ENCODE measurements at places on chromosomes 11 and 22.

DNA sequence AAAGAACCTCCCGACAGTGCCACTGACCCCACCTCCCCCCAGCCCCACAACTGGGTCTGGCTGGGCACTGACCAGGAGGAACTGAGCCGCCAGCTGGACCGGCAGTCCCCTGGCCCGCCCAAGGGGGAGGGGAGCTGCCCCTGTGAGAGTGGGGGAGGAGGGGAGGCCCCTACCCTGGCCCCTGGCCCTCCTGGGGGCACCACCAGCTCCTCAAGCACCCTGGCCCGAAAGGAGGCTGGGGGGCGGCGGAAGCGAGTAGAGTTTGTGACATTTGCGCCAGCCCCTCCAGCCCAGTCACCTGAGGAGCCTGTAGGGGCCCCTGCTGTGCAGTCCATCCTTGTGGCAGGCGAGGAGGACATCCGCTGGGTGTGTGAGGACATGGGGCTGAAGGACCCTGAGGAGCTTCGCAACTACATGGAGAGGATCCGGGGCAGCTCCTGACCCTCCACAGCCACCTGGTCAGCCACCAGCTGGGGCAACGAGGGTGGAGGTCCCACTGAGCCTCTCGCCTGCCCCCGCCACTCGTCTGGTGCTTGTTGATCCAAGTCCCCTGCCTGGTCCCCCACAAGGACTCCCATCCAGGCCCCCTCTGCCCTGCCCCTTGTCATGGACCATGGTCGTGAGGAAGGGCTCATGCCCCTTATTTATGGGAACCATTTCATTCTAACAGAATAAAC is 12.3 kb downstream of the TMEM132A start:
- DNase-seq, result no peak

DNA sequence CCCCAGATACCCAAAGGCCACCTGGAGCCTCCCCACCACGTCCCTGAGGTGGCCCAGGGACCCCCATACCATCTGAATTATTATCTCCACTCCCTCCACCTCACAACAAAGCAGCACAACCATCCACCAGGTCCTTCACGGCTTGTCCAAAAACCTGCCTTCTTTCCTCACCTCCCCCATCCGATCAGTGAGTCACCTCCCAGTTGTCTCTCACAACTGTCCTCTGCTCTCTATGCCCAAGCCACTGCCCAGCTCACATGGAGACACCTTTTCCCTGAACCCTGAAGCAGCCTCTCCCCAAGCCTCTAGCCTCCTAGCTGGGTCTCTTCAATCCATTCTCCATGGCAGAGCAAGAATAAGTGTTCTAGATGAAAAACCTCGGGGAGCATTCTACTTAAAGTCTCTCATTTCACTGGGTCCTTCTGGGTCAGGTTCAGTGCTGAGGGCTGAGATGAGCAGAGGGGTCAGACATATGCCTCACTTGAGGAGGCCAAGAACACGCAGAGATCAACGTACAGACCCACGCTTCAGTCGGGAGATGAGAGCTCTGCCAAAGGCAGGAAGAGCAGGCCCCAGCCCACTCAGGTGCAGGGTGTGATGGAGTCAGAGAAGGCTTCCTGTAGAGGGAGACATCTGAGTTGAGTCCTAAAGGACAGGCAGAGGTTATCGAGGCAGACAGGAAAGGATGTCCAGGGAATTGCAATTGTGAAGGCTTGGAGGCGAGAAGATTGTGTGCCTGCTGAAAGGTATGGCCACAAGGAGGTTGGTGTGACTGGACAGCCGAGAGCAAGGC is 74.7 kb downstream of the PDE2A start:
- no peak for DNase-seq

DNA sequence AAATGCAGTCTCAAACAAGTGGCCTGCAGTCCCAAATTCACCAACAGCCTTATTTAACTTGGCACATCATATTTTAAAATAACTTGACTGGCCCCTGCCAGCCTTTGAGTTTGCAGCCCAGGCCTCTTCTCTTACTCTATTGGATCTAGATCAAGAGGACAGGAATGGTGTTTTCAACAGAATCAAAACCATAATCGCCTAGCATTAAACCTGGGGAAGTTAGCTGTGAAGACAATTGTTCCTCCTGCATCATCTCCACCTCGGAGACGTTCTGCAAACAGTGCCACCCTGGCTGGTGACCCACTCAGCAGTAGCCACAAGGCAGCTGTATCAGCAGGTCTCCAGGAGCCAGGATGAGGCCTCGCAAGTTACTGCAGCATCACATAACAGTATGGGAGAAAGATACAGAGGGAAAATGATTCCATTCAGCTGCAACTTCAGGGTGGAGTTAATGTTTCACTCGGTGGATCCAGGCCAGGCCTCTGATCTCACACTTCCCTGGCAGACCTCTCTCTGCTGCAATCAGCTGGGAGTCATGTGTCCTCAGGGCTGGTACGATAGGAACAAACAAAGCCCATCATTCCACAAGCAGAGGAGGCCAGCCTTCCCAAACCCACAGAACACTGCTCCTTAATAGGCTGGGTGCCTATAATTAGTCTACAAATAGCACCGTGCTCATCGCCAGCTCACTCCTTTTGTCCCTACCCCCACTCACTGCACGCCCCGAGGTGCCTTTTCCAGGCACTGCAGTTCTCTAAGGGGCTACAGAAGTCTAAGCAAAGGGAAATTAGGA is 18.6 kb upstream of the SCN2B start:
- DNase-seq, result no peak

- no peak for DNase-seq
Measured at GRCh38 chr11:7573558-7574296, 59.9 kb downstream of the PPFIBP2 start.

DNA sequence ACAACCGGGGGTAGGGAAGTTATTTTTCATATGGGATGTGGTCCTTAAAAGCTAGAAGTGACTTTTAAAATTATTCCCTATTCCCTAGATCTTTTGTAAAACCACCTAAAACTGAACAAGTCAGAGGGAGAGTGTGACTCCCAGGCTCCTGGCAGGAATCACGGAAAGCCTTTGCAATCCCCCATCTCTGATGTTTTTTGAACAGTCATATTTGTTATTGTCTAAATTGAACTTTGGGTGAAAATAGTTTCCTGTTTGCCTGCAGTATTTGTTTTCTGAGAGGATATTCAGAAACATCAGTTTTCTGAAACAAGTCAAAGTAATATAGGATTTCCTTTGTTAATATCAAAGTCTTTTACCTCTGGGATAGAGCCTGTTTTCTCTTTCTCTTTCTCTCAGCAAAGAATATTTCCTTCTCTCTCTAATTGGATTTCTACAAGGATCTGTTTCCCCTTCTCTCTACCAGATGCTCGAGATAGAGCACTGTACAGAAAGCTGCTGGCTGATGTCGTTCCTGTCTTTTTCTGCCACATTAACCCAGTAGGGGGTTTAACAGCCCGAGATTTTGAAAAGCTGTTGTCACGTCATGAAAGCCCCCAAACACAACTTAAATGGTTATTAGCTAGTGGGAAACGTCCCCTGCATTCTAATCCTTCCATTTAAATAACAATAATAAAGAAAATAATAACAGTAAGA is 132.2 kb upstream of the PITPNB start:
- no peak for DNase-seq

- no peak for DNase-seq
Measured at GRCh38 chr11:73390601-73391565, 14.7 kb downstream of the RELT start.

DNA sequence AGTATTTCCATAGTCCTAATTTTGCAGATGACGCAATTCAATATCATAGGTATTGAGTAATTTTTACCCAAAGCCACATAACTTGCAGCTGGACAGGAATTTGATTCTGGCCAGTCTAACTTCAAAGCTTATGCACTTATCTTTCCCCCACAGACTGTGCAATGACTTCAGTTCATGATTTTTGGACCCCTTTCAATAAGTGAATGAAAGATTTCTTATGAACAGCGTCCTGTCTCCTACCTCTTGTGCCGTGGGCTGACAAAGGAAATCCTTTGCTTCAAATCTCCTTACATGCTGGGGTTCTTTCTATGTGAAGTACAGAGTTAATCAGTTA is 217.7 kb upstream of the KIRREL3 start:
- DNase-seq, result no peak

DNA sequence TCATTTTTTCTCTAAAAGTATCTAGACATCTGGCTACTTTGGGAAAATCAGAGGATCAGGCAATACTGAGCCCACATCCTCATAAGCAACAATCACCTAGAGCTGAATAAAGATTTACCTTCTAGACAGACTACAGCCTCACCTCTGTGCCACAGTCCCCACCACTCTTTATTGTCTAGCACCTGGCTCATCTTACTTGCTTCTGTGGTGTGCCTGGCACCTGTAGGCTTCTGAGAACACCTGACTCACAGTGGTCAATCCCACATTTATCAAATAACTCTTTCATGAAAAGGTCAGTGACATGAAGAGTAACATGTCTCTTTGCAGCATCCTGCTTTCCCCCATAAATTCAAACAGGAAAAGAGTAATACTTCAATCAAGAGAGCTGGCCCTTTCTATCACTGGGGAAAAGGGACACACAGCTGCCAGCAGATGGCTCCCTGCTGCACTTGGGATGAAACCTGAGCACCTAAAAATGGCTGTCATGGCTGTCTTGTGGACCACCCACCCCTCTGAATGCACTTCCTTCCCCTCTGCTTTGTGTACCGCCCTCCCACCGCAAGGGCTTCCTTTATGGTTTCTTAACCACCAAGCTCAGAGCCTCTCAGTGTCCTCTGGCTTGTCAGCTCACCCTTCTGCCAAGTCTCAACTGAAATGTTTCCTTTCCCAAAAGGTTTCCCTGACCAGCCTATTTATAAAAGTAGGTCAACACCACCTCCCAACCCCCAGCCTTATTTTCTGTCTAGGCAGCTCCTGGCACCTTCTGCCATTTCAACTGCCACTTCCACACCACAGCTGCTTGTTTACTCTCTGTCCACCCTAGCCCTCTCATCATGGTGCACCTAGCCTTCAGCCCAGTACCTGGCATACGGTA is 9.3 kb downstream of the TFIP11 start:
- peak; percentile 32 for DNase-seq

- DNase-seq, result no peak
Measured at GRCh38 chr11:65435411-65435931, 12.9 kb downstream of the NEAT1 start.

DNA sequence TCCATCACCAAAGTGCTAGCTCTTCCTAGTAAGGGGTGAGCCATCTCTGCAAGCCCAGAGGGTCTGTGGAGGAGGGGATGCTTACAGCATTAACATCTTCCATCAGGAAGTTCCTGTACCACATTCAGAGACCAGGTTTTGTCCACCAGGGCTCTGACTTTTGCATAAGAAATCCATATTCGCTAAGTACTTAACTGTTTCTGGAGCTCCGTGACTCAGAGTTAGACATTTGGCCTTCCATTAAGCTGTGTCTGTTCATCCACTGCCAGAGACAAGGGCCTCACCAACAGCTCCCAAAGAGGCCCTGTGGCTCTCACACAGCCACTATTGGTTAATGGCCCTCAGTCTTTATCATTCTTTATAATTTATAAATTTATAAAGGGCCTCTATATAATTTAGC is 144.6 kb downstream of the ADAMTS15 start:
- DNase-seq, result no peak

DNA sequence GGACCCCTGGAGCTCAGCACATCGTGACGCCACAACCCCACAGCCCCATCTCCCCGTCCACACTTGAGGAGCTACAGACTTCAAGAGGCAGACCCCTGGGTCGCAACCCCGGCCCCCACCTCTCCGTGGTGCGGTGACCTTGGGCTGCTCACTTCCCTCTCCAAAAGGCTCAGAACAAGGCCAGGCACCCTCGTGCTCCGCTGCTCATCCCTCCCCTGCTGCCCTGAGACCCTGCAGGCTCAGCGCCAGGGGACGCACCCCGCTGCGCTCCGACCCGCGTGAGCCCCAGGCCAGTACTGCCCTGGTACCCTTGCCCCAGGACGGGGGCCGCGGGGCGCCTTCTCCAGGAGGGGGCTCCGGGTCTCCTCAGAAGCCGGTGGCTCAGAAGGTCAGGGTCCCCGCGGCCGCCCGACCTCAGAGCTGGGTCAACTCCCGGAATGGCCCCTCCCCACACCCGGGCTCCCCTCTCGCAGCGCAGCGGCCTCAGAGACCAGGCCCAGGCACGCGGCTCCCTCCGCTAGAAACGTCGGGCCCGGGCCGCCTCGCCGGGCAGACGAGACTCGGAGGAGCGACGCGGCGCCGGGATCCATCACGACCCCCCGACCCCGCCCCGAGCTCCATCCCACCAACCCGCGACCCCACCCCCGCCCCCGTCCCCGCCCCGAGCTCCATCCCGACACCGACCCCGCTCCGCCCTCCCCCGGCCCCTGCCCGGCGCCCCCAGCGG is 563 bp downstream of the GATD1 start:
- DNase-seq, result no peak

GRCh38 chr11:113876074-113876797 is 864 bp upstream of the USP28 start:
- no peak for DNase-seq

GRCh38 chr11:15159085-15159484 is 44.4 kb downstream of the INSC start:
- no peak for DNase-seq

DNA sequence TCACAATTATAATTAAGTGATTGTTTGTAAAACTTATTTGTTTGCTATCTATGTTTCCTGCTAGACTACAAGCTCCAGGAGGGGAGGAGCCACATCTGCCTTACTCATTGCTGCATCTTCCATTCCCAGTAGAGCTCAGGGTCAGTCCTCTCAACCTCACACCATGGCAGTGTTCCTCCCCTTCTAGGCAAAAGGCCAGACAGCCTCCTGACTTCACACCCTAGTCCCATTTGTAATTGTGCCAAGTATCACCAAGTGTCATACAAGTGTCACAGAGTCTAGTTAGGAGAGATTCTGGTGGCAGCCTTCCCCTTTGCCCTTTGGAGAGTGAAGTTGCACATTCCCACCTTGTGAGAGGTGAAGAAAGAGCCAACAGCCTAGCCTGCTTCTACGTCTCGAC is 490.4 kb downstream of the INSC start:
- no peak for DNase-seq

DNA sequence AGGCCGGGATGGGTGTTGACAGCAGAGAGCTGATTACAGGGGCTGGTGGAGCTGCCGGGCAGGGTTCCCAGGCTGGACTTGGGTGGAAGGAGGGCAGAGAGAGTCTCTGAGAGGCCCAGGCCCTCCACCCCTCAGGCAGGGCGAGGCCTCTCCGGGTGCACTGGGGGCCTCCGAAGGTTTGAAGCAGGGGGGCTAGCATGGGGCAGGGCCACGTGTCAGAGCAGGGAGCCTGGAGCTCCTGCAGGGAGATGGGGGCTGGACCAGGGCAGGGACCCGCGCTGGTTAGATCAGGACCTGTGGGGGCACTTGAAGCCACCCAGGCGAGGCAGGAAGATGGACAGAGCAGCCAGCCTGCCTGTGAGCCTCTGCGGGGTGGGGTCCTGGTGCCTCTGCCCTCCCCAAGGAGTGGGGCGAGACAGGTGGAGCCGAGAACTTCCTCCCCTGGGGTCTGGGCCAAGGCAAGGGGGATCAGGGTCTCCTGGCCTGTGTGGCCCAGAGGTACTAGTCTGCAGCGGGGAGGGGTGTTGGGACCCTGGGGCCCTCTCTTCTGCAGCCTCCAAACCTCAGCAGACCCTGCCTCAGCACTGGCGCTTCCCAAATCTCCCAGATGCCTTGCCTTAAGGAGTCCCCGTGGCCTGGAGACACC is 911 bp downstream of the PANX2 start:
- DNase-seq, result no peak

- no peak for DNase-seq
Measured at GRCh38 chr11:3861683-3862082, 6.2 kb downstream of the STIM1 start.
